Stimulated activated CD4-positive, alpha-beta T cell treated with anti-CD3 and anti-CD28 coated beads, TNF-alpha, amount 100 ng/mL, for 24 hours (primary cell): ENCODE measurements at places on chromosomes 16 and 17.

- no peak for DNase-seq
Observed at GRCh38 chr17:72474719-72475477, 354.1 kb downstream of the SOX9 start.

GRCh38 chr16:48860341-48860740, 250.4 kb upstream of the N4BP1 start:
- no peak for DNase-seq

DNA sequence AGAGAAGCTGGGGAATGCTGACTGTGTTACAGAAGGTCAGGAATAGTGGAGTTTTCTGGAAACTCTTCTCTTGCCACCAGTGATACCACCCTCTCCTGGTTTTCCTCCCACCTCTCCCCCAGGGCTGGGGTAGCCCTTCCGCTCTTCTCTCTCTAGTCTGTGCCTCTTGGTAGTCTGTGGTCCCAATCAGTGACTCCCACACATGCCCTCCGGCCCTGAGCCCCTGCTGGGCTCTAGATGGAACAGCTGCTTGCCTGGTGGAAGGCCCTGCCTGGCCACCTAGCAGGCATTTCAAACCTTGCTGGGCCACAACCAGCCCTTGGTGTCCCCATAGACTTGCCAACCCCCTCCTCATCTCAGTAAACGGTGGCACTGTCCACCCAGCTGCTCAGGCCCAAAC, 15.2 kb upstream of the MTSS2 start:
- DNase-seq = no peak

DNA sequence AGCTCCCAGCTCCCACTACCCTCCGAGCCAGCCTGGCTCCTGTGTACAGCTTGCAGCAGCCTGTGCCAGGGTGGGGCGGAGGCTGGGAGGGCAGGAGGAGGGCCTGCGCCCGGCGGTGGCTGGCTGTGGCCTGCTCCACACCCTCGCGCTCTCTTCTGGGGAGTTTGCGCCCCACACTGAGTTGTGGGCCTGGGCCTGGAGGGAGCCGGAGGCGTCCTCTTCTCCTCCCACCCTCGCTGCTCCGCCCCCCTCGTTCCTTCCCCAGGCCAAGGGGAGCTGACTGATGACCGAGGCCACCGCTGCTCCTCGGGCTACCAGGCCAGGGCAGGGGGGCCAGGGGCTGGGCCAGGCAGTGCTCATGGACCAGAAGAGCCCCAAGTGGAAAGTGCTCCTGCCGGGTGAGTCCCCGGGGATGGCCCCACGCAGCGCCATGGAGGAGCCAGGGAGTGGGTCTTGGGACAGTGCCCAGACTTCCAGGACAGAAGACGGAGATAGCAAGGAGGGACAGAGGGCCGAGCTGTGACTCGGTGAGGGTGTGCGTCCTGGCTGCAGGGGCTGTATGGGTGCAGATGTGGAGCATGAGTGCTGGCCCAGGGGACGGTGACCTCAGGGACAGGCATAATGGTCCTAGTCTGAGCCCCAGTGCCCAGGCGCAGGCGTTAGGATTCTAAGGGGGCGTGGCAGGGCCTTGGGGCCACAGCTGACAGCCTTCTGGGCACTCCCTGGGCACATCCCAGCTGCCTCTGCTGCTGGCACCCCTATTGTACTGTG, 242.1 kb upstream of the GSE1 start:
- DNase-seq = no peak

GRCh38 chr16:59707436-59708226, 973.5 kb upstream of the GOT2 start:
- DNase-seq = no peak

GRCh38 chr17:17760350-17760749, 76.4 kb downstream of the SREBF1 start:
- no peak for DNase-seq

DNA sequence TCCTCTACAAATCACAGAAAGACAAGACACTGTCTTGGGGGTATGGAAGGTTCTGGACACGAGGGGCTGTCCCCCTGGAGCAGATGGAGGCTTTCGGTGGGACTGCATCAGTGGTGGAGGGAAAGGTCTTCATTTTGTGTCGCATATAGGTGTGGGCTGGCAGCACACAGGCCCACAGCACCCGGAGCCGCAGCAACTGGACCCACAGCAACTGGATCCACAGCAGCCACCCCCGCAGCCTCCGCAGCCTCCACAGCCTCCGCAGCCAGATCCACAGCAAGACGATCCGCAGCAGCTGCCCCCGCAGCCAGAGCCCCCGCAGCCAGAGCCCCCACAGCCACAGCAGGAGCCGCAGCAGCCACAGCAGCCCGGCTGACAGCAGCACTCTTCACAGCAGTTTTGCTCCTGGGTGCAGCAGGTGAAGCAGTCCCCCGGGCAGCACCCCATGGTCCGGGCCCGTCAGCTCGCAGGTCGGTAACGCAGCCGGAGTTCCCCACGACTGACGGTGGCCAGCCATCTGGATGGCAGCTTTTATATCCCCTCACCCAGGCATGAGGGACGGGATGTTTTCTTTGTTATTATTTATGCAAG, at the start of gene KRTAP17-1:
Gene KRTAP17-1 (minus strand): TSS at position 507 of the 591 bp plus-strand sequence. CDS start 60 bp downstream, at position 447.
- DNase-seq = no peak

DNA sequence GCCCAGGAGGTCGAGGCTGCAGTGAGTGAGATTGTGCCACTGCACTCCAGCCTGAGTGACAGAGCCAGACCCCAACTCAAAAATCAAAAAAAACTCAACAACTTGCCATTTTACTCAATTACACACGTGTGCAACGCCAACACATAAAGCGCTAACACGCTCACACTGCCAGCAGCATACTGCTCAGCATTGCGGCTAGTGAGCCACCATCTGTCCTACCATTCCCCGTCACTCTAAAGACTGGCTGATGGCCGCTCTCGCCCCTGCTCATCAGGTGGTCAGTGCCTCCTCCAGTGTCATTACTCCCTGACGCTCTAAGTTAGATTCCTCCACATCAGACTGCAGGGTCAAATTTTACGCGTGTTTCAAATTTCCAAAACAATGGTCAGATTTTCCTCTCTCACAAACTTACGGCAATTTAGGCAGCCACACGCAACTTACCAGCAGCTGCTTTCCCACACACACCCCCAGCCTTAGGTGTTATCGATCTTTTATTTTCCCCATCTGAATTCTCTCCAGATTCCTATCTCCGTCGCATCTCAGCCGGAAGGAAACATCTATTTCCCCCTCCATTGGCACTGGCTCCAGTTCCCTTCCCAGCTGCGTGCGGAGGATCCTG, 240.8 kb downstream of the C16orf95 start:
- DNase-seq = no peak

- no peak for DNase-seq
Observed at GRCh38 chr17:29368926-29369325, 21.2 kb upstream of the TAOK1 start.

DNA sequence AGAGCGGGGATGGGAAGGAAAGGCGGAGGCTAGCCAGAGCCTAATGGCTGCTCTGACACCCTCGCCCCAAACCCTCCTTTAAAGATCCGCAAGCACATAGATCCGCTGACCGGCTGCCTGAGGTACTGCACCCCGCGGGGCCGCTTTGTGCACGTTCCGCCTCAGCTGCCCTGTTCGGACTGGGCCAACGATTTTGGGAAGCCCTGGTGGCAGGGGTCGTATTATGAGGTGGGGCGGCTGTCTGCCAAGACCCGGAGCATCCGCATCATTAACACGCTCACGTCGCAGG, 663 bp downstream of the CYB5D1 start:
- DNase-seq = no peak

- DNase-seq = no peak
Observed at GRCh38 chr16:52227851-52228250, 319.1 kb downstream of the TOX3 start.

DNA sequence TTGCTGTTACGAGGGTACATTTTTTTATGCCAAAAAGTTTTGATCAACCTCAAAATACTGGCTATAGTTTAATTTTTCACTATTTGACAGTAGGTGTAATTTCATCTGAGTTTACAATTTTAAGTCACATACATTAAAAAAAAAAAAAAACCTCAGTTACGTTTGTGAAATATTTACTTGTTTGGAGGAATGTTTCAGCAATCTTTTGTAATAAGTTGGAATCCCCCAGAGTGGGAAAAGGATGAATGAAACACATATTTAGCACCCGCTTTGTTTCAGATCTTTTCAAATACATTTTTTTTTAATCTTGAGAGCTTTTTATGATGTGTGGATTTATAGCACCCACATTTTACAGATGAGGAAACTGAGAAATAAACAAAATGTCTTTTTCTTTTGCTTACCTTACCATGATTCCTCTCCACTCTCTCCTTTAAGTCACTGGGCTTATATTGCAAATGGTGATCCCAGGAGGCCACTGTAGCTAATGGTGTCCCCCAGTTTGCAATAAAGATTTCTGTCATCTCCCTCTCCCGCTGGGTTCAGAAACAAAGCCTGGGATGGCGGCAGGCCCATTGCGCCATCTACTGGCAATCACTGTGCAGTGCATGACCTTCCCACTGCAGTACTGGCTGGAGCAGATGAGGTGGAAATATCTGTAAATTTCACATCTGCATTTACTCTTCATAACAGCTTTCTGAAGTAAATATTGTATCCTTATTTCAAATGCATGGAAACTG, 27.7 kb downstream of the TBC1D3B start:
- DNase-seq = peak; percentile 63

- DNase-seq = no peak
Observed at GRCh38 chr17:65115839-65116238, 21.3 kb upstream of the RGS9 start.

DNA sequence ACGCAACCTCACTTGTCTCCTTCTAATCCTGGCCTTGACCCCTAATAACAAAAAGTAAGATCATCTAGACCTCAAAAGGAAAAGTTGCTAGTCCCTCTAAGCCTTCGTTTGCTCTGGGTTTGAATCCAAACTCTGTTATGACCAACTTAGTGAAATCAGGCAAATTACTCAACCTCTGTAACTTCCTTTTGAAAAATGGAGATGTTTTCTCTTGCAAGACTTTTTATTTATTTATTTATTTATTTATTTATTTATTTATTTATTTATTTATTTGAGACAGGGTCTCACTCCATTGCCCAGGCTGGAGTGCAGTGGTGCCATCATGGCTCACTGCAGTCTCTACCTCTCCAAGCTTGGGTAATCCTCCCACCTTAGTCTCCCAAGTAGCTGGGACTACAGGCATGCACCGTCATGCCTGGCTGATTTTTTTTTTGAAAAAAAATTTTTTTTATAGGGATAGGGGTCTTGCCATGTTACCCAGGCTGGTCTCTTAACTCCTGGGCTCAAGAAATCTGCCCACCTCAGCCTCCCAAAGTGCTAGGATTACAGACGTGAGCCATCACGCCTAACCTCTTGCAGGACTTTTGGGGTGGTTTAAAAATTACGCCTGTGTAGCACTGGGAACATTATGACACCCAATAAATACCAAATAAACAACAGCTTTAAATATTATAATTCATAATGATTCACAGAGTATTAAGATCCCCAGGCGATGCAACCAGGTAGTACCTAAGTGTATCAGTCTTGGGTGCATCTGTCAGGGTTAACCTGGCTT, 63.4 kb downstream of the PITPNC1 start:
- DNase-seq = no peak

GRCh38 chr16:86504315-86505184, 5.8 kb upstream of the FOXF1 start:
- no peak for DNase-seq

DNA sequence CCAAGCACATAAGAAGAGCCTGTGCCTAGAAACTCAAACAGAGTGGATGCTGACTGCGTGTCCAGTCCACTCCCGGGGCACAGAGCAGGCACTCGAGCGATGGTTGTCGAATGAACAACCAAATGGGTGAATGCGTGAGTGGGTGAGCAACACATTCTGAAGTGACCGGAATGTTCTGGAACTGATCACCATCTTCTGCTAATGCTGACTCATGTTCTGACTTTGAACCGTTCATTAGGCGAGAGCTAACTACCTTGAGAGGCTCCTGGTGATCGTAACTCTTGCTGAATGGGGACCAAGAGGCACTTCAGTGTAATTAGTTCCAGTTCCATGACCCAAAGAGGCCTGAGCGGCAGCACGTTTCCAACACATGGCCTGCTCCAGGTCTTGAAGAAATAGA, 37.9 kb downstream of the IRF8 start:
- no peak for DNase-seq

DNA sequence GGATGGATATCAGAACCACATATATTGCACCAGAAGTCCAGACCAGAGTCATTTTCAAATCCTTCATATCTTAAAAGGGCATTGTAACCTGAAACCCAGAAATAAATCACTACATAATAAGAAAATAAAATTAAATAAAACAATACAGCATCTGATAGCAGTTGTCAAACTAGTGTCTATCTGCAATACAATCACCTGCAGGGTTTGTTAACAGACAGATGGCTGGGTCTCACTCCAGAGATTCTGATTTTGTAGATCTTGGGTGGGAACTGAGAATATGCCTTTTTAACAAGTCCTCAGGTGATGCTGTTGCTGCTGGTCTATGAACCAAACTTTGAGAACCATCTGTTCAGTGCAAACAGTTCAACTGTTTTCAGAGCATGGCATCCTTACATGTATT, 37.6 kb downstream of the NME2 start:
- DNase-seq = no peak

DNA sequence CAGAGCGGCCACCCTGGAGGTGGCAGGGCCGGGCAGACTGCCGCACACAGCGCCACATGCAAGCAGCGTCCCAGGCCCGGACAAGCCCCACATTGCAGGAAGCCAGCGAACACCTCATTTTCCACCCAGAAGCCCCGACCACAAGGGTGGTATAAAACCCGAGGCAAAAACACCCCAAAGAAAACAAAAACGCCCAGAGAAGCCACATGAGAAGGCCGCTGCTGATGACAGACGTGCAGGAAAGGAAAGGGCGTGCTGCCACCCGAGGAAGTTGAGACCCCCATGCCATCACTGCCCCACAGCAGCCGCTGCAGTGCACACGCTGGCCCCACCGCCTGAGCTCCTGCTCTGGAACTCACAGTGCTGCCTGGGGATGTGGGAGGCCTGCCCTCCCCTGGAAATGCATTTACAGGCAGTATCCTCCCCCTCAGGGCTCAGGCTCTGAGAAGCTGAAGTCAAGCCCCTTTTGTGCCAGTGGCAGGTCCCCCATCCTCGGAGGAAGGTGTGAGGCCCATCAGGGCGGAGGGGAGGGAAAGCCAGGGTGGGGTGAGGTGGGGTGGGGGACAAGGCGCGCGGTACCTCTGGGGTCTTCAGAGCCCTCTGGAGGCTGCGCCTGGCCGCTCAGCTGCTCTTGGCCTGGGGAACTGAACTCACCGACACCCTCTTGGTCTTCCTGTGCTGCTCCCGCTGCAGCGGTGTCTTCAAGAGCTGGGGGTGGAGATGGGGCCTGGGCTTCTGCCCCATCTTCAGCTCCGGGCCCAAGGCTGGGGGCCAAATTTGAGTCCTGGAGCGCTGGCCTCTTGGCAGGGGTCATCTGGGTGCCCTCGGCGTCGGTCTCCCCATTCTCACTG, 62.0 kb downstream of the IL21R start:
- DNase-seq = no peak
